ENCODE measurements at places on chromosomes 1 and 21.
A peak's percentile ranks its signal among the peaks of the same experiment; 100 is the strongest.

GRCh38 chr1:226884966-226885820 is 14.8 kb downstream of the PSEN2 start:
- no peak for DNase-seq

GRCh38 chr1:57707631-57708030 is 283.8 kb upstream of the DAB1 start:
- no peak for DNase-seq

DNA sequence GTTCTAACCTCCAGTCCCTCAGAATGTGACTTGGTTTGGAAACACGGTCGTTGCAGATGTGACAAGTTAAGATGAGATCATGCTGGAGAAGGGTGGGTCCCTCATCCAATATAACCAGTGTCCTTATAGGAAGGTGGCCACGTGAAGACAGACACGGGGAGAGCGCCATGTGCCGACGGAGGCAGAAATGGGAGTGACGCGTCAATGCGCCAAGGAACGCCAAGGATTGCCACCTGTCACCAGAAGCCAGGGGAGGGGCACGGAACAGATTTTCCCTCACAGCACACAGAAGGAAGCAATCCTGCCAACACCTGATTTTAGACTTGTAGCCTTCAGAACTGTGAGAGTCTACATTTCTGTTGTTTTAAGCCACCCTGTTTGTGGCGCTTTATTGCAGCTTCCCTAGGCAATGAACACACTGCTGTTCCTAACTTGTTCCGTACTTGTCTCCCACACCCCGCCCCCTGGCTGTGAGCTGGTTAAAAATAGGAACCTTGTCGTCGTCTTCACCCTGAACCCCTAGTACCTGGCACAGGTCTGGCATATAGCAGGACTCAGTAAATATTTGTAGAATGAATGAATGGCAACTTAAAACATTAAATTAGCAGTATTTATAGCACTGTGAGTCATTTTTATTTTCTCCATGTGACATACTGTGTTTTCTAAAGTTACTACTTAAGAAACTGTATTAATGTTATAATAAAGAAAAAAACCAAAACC is 14.2 kb downstream of the RIMS3 start:
- no peak for DNase-seq

GRCh38 chr1:192272732-192273131 is 44.1 kb upstream of the RGS21 start:
- no peak for DNase-seq

DNA sequence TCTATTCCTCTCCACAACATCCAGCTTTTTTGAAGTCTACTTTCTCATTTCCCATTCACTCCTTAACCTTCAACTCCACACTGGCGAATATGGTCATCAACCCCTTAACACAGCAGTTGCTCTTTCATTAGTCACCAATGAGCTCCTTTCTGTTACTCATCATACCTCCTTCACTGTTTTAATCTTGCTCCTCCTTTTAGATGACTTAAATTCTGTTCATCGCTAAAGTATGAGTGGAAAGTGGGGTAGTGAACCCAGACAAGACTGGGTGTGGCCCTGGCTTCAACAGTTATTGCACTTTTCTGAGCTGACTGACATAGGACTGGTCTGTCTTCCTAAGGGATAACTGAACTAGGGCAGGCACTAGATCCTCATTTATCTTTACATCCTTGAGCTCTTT is 51.3 kb downstream of the AKT3 start:
- no peak for DNase-seq

DNA sequence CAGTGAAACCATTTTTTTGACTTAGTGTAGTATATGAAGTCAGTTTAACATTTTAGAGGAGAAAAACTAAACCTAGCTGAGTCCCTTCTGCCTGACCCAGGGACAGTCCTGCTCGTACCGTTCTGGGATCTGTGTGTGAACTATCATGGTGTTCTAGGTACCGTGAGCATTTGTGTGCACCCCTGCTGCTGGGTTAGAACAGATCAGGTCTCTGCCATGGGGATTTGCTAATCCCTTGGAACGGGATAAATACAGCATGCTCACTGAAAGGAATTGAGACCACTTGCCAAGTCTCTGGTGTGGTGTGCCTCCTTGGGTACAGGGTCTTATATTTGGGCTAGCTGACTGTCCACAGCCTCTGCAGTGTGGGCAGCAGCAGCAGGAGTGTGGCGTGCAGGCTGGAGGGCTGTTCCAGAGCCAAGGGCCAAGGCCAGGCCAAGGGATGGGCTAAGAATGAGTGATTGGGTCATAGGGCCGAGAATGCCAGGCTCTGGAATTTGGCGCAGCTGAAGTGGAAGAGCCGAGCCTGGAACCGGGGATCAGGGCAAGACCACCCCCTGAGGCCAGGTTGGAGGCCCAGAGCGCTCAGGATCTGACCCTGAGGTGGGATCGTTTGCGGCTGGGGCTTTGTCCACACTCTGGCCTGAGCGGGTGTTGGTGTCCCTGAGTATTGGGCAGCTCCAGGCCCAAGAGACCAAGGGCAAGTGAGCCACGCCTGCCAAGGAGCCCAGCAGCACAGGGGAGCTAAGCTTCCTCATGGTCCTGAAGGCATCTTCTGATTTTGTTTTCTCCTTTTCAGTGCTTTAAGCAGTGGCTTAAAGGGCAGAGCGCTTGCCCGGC is 66.3 kb downstream of the VPS26C start:
- no peak for DNase-seq

GRCh38 chr1:84505493-84506001 is 639 bp upstream of the SPATA1 start:
- no peak for DNase-seq

DNA sequence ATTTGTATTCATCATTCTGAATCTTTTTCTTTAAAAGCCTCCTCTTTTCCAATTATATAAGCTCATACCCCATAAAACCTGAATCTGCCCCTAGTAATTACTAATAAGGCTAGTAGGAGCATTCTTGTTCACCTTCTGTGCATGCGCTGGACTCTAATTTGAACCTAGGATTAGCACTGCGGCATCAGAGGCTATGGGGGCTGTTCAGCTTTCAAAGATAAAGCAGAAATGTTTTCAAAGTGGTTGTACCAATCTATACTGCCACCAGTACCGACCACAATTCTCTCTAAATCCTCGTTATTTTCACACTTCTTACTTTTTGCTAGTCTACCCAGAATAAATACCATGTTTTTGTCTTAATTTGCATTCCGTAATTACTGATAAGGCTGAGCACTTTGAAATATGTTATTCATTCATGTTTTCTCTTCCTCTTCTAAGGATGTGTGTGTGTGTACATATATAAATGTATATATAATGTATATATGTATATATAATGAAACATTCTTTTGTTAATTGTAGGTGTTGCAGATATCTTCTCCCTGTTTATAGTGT is 1.6 kb upstream of the DDX59 start:
- DNase-seq, result no peak

GRCh38 chr1:165686121-165686970 is 12.0 kb downstream of the ALDH9A1 start:
- no peak for DNase-seq

DNA sequence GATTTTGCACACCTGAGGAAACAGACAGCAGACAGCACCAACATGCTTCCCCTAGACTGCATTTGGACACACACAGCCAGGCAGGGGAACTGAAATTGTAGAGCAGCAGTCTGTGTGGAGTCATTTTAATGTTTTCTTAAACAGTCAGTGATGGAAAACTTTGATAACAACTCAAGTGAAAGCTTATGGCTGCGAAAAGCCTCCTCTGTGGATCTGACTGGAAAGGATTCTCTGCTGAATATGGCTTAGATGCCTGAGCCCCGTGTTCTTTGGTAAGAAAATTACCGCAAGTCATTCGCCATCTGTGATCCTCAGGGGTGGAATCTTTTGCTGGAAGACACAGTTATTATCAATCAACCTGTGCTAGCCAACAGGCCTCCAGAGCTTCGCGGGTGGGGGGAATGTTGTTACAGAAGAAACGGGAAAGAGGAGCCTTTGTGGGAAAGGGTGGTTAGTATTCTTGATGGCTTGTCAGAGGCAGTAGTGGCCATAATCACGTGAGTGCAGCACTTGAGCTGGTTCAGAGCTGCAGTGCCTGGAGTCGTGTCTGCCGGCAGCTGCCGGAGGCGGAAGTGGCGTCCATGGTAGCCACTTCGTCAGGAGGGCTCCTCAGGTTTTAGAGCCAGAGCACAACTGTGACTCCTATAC is 204.7 kb downstream of the ST6GALNAC3 start:
- DNase-seq, result no peak

DNA sequence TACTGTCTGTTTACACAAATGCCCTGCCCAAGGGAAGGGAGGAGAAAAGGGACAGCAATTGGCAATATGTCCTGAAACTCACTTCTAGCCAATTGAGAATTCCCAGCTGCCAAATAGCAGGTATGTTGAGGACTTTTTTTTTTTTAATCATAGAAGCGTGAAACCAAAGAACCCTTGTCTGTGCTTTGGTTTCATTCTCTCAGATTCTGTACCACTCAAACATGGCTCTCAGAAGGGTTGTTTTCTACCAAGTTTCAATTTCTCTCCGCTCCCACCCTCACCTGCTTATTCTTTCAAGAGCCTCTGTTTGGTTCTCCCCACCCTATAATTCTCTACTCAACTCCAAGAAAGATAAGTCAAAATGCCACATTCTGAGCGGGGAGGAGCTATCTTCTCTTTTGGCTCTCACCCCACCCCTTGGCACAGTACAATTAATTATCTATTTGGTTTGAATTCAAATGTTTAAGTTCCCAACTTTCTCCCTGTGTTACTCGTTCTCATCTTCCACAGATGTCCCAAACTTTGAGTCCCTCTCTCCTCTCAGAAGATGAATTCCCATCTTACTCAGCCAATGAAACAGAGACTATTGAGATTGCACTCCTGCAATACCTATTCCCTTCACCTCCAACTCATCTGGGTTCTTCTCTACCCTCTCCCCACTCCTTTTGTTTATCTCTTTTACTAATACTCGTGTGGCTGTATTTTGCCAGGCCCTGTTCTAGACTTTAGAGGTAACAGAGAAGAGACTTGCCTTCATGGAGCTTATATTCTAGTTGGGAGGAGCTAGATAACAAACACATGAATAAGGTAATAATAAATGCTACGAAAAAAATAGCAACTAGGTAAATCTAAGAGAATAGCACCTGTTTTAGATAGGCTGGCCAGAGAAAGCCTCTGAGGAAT is 3.9 kb upstream of the TP53BP2 start:
- DNase-seq, result no peak

- DNase-seq, result no peak
Measured at GRCh38 chr1:87927391-87928280, 599.0 kb downstream of the LMO4 start.

GRCh38 chr21:42411891-42412635 is 8.4 kb downstream of the UBASH3A start:
- DNase-seq, result no peak

DNA sequence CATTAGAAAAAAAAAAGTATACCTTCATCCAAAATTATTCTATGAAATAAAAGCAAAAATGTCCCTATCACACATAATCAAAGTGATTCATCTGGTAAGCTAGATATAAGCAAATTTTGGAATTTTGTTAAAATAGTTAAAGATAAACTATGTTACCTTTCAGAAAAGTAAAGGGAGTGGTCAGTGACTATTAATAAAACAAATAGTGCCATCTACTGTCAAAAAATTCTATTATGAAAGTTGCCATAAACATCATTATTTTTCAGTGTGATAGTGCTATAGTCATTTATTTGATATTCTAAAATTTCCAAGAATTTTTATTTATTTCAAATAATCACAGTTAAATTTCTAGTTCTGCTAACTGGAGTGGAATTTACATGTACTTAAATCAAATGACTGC is 803.7 kb downstream of the KCNT2 start:
- no peak for DNase-seq

- DNase-seq, result no peak
Measured at GRCh38 chr1:96568639-96569038, 152.9 kb upstream of the PTBP2 start.

- DNase-seq, result no peak
Measured at GRCh38 chr1:214296860-214297745, 16.1 kb downstream of the SMYD2 start.

DNA sequence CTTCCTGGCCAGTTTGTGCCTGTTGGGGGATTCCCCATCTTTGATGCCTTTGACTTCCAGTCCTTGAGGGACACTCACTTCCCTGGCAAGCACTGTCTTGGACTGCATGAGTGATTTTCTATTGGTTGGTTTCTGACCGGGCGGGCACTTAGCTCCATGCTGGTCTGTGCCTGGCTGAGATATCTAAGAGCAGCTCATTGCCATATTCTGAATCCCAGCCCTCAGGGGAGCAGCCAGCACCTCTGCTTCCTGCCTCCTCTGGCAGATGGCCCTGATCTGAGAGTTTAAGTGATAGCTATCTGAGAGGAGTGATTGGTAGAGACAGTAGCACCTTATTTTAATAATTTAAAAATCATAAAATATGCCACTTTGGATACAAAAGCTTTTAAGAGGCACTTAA is 52.5 kb downstream of the DISC1 start:
- DNase-seq, result no peak

GRCh38 chr1:226110249-226111097 is 48.0 kb downstream of the H3-3A start:
- peak; percentile 49 for DNase-seq

DNA sequence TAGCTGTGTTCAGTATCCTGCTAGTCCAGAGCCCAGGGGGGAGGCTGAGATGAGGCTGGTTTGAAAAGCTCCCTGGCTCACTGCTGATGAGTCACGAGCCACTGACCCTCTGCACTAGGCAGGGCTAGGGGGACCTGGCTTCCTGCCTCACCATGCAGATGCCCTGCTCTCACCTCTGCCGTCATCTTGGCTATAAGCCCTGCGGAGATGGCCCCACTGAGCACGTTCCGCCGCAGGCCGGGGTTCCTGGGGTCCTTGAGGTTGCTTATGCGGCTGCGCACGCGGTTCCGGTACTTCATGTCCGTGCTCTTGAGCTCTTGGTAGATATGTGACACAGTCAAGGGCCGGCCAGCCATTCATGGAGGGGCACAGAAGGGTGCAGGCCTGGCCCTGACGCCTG is 24.1 kb upstream of the ZNF436 start:
- no peak for DNase-seq

DNA sequence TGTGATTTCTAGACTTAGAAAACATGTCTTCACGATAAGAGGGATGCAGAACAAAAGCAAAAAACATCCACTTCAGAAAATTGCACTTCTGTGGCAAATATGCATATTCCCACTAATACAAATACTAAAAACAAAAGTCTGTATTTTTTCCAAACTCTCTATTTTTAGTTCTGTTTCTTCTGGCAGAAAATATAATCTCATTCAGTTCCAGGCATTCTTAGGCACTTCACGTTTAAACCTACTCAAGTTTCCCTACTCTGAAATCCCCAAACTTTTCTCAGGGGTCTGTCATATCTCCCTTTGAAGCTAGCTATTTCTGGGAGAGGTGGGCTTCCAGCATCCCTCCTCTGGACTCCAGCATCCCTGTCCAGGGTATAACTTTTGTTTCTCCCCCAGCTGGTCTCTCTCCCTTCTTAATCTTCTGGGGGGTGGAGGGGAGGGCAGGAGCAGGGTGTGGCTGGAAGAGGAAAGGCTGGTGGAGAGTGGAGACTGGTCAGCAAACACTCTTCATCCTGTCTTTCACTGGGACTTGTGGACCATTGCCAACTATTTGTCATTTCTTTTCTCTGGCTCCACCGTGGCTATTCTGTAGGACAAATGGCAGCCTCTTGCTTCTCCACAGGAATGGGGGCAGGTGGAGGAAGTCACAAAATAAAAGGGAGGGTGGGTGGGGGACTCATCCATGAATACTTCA is 19.6 kb upstream of the NCF2 start:
- DNase-seq, result no peak
